ENCODE measurements at places on chromosomes 5 and 9. TPM values are rescaled to one million over a fixed set of nuclear protein-coding genes. Genes with fewer than 3 reads are reported as not detected.

DNA sequence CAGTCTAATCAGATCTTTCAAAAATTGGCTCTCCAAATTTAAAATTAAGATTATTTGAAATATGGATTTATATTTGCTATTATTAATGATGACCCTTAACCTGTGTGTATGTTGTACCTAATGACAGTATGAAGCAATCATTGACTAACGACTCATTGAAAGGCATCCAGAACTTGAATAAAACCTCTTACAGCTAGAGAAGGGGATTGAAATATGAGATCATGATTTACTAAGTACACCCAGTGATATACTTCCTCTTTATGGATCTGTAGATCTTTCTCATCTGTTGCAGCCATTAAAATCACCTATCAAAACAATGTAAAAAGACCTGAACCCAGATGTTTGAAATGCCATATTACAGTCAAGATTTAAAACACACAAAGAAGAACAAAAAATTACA lies 126.5 kb downstream of the RPS23 start:
- DNase-seq: no peak

DNA sequence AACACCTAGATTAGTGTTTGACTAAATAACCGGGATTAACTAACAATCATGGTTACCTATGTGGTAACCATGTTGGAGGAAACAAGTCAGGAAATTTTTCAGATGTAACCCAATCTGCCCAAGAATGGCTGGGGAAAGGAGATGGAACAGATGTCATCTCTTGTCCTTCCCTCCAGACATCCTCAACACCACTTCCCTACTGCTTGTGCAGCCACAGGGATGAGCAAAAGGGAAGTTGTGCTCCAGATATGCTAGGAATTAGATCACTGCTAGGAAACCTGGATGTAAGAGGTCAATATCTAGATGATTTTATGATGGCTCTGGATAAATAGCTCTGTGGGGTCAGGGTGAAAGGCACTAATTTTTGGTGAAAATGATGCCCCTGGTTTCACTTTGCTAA lies 61.3 kb upstream of the ELL2 start:
- no peak for DNase-seq

DNA sequence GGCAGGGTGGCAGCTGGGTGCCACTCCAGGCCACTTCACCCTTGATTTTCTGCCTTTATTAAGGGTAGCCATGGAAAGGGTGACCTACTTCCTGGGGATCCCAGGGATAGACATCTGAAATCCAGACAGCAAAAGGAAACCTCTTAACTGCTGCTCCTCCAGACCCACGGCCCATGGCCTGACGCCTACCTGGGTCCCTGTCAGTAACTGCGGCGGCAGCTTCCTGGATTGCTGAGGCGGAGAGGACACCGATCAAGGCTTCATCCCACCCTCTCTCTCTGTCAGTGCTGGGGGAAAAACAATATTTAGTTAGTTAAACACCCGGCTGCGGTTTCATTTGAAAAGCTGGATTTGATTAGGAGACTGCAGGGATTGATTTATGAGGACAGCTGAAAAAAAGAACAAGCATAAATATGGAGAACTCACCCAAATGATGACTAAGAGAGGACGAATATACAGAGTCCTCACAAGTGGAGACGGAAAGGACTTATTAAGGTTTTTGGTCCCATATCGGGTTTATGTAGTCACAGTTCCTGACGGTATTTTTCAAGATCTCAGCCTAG lies 158.7 kb upstream of the KLF4 start:
- no peak for DNase-seq

DNA sequence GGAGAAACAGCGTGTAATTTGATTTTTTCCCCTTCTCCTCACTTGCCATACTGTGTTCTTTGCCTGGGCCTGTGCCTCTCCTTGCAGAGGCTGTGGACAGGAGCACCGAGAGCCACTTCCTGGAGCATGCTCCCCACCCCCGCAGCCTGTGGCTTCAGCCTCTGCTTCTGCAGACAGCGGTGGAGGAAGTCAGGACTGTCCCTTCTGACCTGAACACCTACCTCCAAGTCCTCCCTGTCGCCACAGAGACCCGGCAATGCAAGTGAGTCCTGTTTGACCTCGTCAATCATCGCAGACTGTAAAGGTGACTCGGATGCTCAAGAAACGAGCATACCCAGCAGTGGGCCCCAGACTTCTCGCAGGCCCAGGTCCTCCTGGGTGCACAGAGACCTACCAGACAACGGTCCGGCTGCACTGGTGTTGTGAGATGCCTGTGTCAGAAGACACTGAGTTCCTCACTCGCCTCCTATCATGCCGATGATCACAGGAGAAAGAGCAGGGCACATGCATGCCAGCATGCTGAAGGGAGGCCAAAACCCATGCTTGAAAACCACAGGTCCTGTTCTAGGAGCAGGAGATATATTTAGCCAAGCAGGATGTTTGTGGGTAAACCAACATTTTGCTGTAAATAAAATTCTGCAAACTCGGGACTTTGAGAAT lies 198.8 kb downstream of the AUH start:
- DNase-seq: no peak

GRCh38 chr9:3181049-3181953 lies 337.4 kb upstream of the PUM3 start:
- DNase-seq: peak; percentile 15

GRCh38 chr5:151212406-151212798 lies 11.5 kb downstream of the CCDC69 start:
- no peak for DNase-seq

DNA sequence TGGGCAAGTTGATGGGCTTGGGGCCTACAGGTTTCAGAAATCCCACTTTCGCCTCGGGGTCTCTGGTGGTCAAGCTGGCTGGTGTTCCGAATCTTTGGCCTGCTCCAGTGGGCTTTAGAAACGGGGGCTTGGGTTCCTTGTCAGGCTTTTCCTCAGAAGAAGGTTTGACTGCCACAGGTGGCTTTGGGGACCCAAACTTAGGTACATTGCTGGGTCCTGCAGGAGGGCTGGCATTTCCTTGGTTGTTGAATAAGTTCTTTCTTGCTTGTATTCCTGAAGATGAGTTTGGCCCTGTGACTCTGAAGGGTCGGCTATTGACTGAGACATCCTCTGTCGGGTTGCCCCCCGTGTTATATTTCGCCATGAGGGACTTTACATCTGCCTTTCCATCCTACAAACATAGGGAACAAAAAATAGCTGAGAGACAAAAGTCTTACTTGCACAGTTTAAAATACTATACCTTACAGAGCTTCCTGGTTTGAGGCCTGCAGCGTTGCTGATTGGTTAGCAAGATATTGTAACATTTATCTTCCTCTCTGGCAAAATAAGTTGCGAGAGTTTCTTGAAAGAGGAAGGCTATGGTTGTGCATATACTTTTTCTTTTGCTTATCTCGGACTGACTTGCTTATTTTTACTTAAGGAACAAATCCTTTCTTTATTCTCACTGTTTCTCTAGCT lies 16.6 kb downstream of the FYB1 start:
- DNase-seq: no peak

DNA sequence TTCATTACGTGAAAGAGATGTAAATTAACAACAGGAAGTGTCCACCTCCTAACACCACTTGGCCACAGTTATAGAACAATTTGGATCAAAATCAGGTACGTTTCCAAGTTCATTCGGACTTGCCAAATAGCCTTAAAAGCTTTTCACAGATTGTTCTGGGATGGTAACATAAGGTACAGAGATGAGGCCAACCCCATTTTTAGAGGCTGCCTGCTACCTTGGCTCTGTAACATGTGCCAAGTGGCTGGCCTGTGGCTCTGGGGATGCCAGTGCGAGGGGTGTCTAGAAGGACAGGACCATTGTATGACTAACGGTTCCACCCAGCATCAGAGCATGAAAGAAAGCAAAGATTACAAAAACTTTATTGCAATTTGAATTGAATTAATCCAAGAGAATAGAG lies 91.0 kb downstream of the LHFPL2 start:
- DNase-seq: no peak

GRCh38 chr9:83569326-83569725 lies 31.1 kb upstream of the FRMD3 start:
- DNase-seq: no peak

DNA sequence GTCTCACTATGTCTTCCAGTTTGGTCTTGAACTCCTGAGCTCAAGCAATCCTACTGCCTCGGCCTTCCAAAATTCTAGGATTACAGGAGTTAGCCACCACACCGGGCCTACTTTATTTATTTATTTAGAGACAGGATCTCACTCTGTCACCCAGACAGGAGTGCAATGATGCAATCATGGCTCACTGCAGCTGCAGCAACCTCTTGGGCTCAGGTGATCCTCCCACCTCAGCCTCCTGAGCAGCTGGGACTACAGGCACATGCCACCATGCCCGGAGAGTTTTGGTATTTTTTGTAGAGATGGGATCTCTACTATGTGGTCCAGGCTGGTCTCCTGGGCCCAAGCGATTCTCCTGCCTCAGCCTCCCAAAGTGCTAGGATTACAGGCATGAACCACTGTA lies 32.8 kb downstream of the PHAX start:
- no peak for DNase-seq

DNA sequence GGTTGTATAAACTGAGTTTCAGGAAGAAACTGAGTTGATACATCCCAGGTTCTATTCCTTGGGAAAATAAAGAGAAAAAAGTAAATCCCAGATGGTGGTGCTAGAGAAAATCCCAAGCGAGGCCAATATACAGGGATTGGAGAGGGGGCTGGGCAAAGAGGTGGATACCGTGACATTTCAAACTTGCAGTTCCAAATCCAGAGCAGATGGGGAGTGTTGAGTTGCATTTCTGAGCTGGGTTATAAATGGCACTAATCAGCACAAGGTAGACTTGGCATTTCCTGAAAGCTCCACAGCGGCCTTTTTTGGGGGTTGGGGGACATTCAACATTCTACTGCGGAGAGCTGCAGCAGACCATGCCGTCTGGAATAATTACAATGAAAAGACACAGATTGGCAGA lies 224.4 kb downstream of the NXNL2 start:
- no peak for DNase-seq

GRCh38 chr5:55712023-55712859 lies at the start of gene SLC38A9:
SLC38A9 (minus strand) TSS chr5:55712324; CDS start chr5:55697958, 14,366 bp downstream.
- peak; percentile 90 for DNase-seq

GRCh38 chr5:60526336-60526875 lies 173.6 kb downstream of the DEPDC1B start:
- peak; percentile 90 for DNase-seq

DNA sequence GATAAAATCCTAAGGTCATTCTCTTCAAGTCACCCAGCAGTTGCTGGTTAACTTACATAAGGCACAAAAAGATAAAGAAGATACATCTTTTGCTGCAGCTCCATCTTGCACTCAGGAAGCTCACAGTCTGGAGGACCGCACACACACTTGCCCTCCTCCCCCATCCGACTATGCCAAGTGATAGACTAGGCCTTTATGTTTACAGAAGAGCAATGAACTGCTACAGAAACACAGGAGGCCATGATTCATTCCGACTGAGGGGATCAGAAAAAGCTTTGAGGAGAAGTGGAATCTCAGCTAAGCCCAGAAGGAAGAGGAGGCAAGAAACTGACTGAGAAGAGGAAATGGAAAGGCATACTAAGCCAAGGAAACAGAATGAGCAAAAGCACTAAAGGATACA lies 17.4 kb downstream of the NRG2 start:
- DNase-seq: no peak

DNA sequence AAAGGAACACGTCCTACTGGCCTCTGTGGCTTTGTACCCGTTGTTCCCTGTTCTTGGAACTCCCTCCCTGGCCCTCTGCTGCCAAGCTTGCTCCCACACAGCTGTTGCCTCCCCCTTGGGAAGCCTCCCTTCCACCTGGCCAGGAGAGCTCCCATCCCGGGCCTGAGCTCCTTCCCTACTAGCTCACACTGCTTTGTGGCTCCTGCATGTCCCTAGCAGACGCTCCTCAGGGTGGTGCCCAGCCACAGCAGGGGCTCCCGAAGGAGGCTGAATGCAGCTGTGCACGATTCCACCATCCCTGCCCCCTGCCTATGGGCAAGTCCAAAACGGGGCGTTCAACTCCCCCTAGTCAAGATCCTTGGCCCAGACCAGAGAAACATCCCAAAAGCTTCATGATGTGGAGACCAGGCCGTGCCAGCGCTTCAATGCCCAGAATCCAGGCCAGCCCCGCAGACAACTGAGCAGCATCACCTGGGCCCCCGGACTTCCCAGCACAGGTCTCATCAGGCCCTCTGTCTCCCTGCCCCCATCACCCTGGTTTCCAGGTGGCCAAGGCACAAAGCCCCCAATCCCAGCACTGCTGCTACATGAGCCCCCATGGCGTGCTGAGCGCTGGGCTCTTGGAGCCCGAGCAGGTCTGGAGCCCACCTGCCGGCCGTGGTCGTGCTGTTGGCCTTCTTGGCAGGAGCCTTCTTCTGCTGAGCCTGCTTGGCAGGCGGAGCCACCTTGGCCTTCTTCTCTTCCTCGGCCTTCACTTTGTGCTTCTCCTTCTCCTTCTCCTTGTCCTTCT lies 14.3 kb downstream of the BRD3OS start:
- no peak for DNase-seq

- DNase-seq: no peak
Measured at GRCh38 chr9:34591917-34592866, 2.7 kb upstream of the CNTFR start.

DNA sequence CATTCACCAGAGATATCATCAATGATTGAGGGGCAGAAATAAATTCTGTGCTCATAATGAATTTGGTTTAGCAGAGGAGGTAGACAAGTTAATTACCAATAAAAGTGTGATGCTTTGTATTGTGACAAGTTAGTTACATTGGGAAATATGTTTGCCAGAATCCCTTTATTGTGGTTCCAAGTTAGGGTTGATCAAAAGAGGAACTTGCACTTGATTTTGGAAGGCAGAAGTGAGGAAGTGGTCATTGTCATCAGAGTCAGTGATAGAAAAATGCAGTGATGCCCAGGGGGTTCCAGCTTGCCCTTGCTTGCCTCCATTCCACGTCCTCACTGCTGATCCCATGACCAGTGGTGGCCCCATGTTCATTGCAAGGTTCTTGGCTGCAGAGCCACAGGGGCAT lies 69.7 kb downstream of the SVEP1 start:
- DNase-seq: no peak

DNA sequence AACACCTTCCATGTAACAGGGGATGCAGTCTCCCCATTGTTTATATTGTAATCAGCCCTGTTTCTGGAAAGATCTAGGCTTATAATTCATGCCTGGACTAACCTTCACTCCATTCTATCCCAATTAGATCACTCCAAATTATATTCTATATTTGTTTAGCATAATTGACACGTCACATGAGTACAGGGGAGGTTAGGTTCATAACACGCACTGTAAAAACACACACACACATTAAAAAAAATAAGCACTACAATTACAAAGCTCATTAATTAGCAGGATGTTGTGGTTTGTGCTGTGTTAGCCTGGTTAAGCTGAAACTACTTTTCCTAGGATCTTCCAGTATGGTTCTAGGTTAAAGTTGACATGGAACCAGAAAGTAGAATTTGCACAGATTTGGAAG lies 126.0 kb downstream of the MLLT3 start:
- DNase-seq: no peak

Gene SLC36A2
- not detected for total RNA-seq

Gene SARDH
- 0.07 TPM for total RNA-seq

Gene SHOC1
- total RNA-seq: not detected

Gene CCNI2
- total RNA-seq: not detected

Gene C5orf34
- 13.1 TPM for total RNA-seq

Gene TUSC1
- total RNA-seq: 13.7 TPM

Gene PCDHGA4
- 0.79 TPM for total RNA-seq

Gene FST
- total RNA-seq: 84.8 TPM

Gene SLC1A1
- total RNA-seq: 0.10 TPM

Gene PTPA
- total RNA-seq: 82.9 TPM

Gene DDX4
- total RNA-seq: not detected

Gene MELK
- total RNA-seq: 34.1 TPM

Gene ELOVL7
- total RNA-seq: 2.0 TPM

Gene HRH2
- total RNA-seq: not detected

Gene ARHGEF37
- 1.6 TPM for total RNA-seq

Gene DBH
- total RNA-seq: not detected
